NCI-H526 (cell line): ENCODE measurements at places on chromosomes 2 and 18.

- DNase-seq = no peak
Observed at GRCh38 chr2:50729306-50730049, 302.5 kb downstream of the NRXN1 start.

- no peak for DNase-seq
Observed at GRCh38 chr2:133044556-133044955, 374.6 kb upstream of the LYPD1 start.

- no peak for DNase-seq
Observed at GRCh38 chr2:14960686-14961324, 328.3 kb downstream of the LRATD1 start.

DNA sequence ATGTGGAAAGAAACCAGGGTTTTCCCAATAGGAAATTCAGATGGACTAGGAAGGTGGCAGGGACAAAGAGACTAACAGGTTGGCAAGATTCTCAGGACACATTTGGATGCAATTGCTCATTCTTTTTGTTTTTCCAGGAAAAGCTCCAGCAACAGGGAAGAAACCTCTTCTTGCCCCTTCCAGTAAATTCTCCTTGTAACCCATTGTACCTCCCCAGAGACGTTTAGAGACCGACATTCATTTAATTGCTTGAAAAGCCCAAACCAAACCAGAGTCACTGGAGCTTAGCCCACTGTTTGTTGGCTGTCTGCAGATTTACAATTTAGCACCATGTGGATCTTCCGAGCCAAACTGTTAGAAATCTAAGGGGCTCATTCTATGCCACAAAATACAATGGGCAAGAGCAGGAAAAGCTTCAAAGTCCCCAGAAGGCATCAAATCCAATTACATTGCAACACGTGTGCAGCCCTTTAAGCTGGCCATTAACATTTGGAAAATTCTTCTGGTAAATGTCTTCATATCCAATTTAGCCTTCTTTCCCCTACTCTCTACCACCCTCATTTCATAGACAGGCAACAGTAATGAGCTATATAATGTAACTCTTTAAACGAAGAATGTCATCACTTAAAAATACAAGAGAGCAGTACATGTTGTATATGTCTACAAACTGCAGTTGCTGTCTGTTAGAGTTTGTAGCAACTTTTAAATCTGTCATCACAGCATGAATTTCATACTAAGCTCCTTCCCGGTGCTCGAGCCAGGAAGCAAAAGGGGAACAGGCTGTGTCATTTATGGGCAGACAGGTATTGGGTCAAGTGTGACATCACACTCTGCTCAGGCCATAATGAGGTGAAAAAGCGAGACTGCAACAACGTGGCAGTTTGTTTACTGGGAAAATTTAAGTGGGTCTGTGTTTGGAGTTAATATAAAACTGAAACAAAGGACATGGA is 235.6 kb upstream of the HNRNPA3 start:
- no peak for DNase-seq

DNA sequence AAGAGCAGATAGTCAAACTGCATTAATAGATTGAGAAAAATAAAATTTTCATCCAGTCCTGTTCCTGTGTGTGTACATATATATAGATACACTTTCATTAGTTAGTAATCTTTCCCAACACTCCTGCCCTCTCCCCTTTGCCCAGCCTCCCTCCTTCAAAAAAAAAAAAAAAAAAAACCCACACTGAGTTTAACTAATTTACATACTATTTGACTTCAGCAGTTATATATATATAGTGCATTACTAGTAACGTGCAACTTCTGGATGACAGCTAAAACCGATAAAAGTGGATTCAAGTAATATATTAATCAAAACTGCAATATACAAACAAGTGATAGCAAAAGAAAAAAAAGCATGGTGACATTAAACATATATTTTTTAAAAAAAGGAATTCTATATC is 1.4 kb downstream of the FIGN start:
- no peak for DNase-seq

DNA sequence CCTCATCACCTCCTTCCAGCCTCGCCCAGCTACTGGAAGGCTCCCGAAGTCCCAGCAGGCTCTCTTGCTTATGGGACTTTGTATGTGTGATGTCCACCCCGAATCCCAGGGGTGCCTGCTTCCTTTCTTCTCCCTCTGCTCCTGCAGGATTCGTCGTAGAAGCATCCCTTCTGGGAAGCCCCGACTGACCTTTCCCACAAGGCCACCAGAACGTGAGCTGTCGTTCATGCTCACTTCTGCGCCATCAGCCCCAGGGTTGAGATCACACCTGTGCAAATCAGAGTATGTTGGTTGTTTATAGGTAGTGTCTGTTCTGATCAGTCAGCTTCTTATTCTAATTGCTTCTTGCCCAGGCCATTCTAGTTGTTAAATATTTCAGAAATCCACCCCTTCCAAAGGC is 101.8 kb downstream of the HS1BP3 start:
- no peak for DNase-seq

GRCh38 chr2:171919453-171919852 is 2.8 kb upstream of the HAT1 start:
- no peak for DNase-seq

DNA sequence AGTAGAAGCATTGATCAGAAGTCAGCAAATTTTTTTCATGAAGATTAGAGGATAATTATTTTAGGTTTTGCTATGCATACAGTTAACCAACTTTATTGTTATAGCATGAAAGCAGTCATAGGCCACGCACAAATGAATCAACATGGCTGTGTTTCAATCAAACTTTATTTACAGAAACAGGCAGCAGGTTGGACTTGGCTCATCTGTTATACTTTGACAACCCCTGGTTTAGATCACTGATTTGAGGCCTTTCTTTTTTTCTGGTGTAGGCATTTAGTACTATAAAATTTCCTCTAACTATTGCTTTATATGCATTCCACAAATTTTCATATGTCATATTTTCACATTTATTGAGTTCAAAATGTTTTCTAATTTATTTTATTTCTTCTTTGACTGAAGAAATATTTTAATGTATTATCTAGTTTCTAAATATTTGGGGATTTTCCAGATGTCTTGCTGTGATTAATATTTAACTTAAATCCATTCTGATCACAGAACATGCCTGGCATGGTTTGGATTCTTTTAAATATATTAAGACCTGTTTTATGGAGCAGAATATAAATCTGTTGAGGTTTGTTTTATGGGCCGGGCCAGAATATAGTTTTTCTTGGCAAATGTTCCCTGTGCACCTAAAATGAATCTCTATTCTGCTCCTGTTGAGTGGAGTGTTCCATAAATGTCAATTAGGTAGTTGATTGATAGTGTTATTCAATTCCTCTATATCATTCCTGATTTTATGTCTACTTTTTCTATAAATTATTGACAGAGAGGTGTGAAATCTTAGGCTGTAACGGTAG is 116.3 kb upstream of the KLHL29 start:
- DNase-seq = no peak

- no peak for DNase-seq
Observed at GRCh38 chr2:184734338-184734737, 136.0 kb downstream of the ZNF804A start.

GRCh38 chr2:186894478-186894877 is 45.5 kb upstream of the ZSWIM2 start:
- no peak for DNase-seq

GRCh38 chr2:173678186-173678585 is 287.0 kb downstream of the SP3 start:
- DNase-seq = no peak

GRCh38 chr2:33634261-33634910 is 35.3 kb upstream of the FAM98A start:
- no peak for DNase-seq

- peak; percentile 80 for DNase-seq
Observed at GRCh38 chr2:47654790-47655562, 128.0 kb upstream of the MSH6 start.

DNA sequence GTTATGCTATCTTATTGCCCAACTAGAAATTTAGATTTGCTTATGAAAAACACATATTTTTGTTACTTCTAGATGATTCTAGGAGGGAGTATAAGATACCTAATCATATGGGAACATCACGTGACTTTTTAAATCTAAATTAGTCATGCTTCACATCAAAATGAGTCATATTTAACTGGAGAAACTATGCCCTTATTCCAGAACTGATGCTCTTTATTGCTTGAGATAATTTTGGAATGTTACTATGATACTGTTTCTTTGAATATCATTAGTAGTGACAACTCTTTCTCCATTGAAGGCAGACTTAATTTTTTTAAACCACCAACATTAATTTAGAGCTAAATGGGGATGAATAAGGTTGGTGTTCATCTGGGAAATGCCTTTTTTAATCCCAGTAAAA is 19.9 kb upstream of the ELAC1 start:
- DNase-seq = no peak

- DNase-seq = no peak
Observed at GRCh38 chr2:234256516-234256915, 206.0 kb downstream of the SPP2 start.

DNA sequence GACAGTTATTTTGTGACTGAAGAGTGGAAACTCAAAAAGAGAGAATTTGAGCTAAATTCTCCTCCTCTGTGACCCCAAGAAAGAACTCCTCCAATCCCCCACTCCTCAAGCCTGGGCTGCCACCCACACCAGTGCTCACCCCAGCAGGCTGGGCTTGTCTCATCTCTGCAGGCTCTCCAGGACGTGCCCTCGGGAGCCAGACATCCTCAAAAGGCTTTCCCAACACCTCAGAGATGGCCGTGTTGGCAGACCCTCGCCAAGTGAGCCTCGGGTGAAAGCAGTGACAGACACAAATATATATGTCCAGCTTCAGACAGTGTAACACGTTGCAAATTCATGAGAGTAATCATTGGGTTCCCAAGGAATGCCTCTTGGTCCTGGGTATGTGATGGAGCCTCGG is 377.7 kb upstream of the SALL3 start:
- no peak for DNase-seq

DNA sequence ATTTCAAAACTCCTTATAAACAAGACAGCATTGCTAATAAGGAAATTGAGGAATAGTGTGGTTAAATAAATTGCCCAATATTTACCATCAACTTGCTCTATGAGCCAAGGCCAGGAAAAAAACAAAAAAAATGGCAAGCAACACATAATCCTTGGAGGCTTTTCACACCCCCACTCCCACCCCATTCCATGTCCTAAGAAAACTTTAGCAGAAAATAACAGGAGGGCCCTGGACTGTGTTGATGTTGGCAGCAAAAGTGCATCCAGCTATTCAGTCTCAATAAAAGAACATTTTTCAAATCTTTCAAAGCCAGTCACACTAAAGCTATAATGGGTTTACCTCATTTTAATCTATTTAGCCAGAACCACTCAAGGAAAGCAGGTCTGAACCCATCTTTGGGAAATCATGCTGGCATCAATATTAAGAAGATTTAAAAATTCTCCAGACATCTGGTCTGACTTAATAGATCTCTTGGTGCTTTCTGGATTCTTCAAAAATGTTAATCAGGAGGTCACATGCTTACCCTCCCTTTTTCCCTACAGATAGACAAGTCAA is 34.6 kb upstream of the STK17B start:
- no peak for DNase-seq

DNA sequence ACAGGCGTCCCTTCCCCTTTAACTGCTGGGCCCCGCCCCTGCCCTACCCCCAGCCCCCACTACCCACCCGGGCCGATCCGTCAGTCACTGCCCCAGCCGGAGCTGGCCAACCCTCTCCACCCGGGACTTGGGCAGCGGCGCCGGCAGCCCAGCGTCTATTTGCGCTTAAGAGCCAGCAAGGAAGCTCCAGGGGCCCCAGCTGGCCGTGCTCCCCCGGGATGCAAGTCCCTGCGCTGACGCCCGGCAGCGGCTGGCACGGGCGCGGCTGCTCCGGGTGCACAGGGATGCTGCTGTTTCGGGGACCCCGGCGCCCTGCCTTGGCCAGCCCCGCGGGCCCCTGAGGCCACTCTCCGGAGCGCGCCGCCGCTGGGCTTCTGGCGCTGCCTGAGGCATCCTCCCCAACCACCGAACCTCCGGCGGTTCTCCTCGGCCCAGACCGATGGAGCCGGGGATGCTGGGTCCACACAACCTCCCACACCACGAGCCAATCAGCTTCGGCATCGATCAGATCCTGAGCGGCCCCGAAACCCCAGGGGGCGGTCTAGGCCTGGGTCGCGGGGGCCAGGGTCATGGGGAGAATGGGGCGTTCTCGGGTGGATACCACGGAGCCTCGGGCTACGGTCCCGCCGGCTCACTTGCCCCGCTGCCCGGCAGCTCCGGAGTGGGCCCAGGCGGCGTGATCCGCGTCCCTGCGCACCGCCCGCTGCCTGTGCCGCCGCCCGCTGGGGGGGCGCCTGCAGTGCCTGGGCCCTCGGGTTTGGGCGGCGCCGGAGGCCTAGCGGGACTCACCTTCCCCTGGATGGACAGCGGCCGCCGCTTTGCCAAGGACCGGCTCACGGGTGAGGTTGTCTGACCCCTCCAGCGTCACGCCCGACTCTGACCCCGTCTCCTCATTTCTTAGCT is at the start of gene TLX2:
Gene TLX2, plus strand, starts transcription at position 83 of the 903 bp plus-strand sequence. Its CDS starts 357 bp downstream, at position 440.
- DNase-seq = peak; percentile 63

DNA sequence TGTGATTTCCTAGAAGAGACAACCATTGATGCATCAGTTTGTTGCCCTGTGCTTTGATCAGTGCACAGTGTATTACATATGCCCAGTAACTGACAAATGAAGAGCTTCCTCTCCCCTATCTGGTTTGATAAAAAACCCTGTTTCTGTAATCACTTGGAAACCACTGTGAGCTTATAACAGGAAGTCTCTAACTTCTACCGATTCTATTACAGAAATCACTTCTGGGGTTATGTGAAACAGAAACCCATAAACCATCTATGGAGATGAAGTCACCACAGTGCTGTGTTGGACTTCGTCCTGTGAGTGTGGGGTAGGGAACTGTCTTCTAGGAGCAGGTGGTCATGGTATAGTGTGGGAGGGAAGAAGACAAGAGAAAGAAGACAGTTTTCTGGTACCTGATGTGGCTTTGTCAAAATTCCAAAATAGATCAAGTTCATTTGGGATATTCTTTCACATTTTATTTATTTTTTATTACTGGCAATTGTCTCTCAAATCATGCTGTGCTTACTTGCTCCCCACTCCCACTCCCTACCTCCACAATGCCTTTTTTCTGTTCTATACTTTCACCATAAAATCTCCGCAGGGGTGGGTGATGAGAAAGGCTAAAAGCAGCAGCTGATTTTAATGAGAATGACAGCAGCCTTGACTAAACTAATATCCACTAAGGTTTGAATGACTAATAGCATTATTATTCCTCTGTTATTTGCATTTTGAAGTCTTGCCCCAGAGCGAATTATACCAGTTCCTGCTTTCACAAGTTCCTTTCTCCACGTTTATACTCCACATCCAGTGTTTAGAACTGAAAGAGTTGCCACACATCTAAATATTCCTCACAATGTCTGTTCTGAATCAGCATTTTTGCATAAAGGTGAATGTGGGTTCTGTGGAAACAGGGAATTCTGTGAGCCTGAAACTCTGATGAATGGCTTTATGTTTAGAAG is 41.7 kb upstream of the RND3 start:
- DNase-seq = peak; percentile 88

GRCh38 chr2:48691935-48692691 is 63.4 kb downstream of the LHCGR start:
- no peak for DNase-seq
